H9 (cell line): ENCODE measurements at places on chromosomes 3 and 15. TPM values are rescaled to one million over a fixed set of nuclear protein-coding genes. Genes with fewer than 3 reads are reported as not detected.

GRCh38 chr3:66703501-66703900, 202.7 kb upstream of the LRIG1 start:
- no peaks in the 10 kb centered on the region for H3K4me1 ChIP-seq
- H3K27ac ChIP-seq, result no peak overlapping the region
- no peak overlapping the region for H3K4me3 ChIP-seq
- no peak for DNase-seq

- DNase-seq, result no peak
- H3K4me3 ChIP-seq, result no peak overlapping the region
- H3K27me3 ChIP-seq, result no peaks in the 10 kb centered on the region
- H3K36me3 ChIP-seq, result peaks cover 35% of the 10 kb centered on the region
Measured at GRCh38 chr3:13358643-13359042, 61.5 kb downstream of the NUP210 start.

GRCh38 chr3:34863485-34863884, 775.8 kb upstream of the ARPP21 start:
- DNase-seq, result no peak
- no peaks in the 10 kb centered on the region for H3K36me3 ChIP-seq
- H3K27me3 ChIP-seq, result no peaks in the 10 kb centered on the region
- H3K4me1 ChIP-seq, result peaks cover 4% of the 10 kb centered on the region; the same call in 1 of the 2 replicates

DNA sequence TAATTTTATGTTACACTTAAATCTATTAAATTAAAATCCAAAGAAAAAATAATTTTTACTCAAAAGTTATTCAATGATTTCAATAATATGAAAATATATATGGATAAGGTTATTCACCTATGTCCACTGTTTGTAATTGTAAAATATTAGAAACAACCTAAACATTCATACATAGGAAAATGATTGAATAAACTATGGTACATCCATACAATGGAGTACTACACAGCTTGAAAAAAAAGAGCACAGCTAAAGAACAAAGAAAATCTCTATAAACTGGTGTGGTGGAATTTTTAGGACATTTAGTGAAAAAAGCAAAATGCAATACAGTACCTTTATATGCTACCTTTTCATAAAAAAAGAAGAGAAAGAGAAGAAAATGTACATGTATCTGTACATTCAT, 52.8 kb downstream of the SHOX2 start:
- H3K4me3 ChIP-seq, result no peak overlapping the region
- H3K27ac ChIP-seq, result no peak overlapping the region
- no peaks in the 10 kb centered on the region for H3K27me3 ChIP-seq
- no peaks in the 10 kb centered on the region for H3K36me3 ChIP-seq
- DNase-seq, result no peak

DNA sequence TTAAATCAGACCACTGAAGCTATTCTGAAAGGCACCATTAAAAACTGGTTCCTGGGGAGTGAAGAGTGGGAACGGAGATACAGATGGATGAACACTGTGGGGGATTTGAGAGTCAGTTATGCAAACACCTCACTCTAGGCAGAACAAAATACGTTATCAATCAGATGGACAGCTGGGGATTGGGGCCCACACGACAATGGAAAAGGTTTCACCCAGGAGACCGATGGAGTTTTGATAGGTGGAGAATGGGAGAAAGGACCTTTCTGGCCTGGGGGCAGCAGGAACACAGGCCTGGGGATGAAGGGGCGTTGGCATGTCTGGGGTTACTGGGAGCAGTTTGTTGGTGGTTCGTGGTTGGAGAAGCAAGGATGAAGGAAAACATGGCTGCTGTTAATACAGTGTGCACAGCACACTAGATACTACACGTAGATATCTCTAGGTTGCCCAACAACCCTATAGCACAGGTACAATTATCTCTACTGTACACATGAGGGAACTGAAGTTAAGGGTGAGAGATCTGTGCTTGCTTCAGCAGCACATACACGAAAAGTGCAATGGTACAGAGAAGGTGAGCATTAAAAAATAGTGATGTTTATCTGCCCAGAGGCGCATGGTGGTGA, 16.5 kb downstream of the ST6GAL1 start:
- no peaks in the 10 kb centered on the region; the same call in 1 of the 2 replicates for H3K27me3 ChIP-seq
- H3K36me3 ChIP-seq, result peaks cover 79% of the 10 kb centered on the region
- no peak for DNase-seq
- no peak overlapping the region for H3K4me3 ChIP-seq
- H3K4me1 ChIP-seq, result no peaks in the 10 kb centered on the region

DNA sequence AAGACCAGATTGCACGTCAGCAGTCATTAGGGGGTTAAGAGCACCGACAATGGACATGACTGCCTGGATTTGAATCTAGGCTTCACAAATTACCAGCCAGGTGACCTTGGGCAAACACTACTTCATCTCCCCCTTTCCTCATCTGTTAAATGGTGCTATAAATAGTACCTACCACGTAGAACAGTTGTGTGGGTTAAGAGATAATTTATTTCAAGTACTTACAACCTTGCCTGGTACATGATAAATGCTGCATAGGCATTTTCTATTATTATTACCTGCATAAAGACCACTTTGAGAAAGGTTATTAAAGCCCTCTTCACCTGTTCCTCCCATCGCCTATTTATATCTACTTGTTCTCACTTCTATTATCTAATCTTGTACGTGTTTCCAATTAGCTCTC, 64.7 kb downstream of the BTD start:
- H3K27ac ChIP-seq, result no peak overlapping the region
- no peaks in the 10 kb centered on the region for H3K27me3 ChIP-seq
- peaks cover 22% of the 10 kb centered on the region for H3K36me3 ChIP-seq
- DNase-seq, result no peak
- H3K4me1 ChIP-seq, result peaks cover 3% of the 10 kb centered on the region; the same call in 1 of the 2 replicates

UNC13C gene
- 0.02 TPM in 1 of 2 replicates, not detected in the other for total RNA-seq

PPCDC gene
- 17.6 and 22.7 TPM in 2 replicates for total RNA-seq
